Fibroblast of skin of scalp (primary cell): ENCODE measurements at places on chromosomes 1 and 21.

- DNase-seq: no peak
These were observed 50.1 kb upstream of the KRTAP19-8 start for GRCh38 chr21:31088474-31088751.

GRCh38 chr1:188397521-188397920, 1568.8 kb downstream of the PLA2G4A start:
- DNase-seq: no peak

DNA sequence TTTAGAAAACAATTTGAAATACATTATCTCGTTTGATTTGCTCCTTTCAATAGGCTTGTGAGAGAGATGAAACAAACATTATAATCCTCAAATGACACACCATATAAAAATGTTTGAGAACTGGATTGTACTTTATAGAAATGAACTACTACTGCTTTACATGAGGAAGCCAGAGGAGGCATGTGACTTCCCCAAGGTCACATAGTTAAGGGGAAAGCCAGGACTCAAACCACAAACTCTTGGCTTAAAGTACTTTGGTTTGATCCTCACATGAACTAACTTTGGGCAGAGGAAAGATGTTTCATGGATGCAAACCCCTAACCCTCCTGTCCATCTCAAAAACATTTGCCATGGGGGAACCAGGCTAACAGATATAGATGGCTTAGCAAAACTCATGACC, 4.7 kb downstream of the ARHGEF11 start:
- peak; percentile 39 for DNase-seq

DNA sequence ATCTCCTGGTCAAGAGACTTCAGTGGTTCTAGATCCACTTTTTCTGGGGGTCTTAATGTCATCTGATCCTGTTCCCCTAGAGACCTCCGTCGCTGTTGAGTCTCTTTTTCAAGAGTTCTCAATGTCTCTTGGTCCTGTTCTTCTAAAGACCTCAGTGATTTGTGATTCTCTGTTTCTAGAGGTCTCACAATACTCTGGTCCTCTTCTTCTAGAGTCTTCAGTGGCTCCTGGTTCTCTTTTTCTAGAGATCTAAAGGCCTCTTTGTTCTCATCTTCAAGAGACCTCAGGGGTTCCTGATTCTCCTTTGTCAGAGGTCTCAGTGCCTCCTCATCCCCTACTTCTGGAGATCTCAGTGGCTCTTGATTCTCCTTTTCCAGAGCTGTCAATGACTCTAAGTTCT, 5.4 kb downstream of the NES start:
- DNase-seq: no peak

- no peak for DNase-seq
These were observed 20.9 kb upstream of the GPR153 start for GRCh38 chr1:6281511-6282402.

DNA sequence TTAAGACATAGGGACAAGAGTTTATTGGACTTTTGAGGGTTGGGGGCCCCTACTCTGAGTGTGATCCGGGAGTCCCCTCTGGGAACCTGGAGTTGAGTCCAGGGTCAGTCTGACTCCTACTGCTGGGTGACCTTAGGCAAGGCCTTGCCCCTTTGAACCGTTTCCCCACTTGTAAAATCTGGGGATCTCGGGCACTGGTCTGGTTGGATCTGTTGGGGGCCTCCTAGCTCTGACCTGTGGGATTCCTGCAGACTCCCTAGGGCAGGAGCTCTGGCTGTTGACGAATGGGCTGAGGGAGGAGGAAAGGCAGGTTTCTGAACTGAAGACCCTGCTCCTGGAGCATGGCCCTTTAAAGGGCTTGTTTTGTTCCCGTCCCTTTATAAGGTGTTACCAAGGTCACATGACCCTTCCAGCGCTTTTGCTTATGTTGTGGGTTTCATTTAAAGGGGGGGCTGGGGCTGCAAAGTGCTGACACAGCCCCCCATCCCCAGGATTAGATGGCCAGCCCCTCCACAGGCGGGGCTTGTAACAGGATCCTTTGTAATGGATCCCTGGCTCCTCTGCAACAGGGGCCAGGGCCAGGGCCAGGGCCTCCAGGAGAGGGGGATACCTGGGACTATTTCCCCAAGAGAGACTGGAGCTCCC, 50.7 kb downstream of the YARS1 start:
- no peak for DNase-seq

GRCh38 chr1:1328254-1328653, 2.8 kb upstream of the TAS1R3 start:
- DNase-seq: no peak

- no peak for DNase-seq
These were observed 79.3 kb downstream of the SLC44A5 start for GRCh38 chr1:75531570-75531969.

GRCh38 chr1:66304128-66304527, 229.8 kb upstream of the SGIP1 start:
- DNase-seq: no peak

- DNase-seq: peak; percentile 70
These were observed 45.8 kb downstream of the TMCC2 start for GRCh38 chr1:205273551-205273982.
